ENCODE measurements at places on chromosomes 5 and 9.

DNA sequence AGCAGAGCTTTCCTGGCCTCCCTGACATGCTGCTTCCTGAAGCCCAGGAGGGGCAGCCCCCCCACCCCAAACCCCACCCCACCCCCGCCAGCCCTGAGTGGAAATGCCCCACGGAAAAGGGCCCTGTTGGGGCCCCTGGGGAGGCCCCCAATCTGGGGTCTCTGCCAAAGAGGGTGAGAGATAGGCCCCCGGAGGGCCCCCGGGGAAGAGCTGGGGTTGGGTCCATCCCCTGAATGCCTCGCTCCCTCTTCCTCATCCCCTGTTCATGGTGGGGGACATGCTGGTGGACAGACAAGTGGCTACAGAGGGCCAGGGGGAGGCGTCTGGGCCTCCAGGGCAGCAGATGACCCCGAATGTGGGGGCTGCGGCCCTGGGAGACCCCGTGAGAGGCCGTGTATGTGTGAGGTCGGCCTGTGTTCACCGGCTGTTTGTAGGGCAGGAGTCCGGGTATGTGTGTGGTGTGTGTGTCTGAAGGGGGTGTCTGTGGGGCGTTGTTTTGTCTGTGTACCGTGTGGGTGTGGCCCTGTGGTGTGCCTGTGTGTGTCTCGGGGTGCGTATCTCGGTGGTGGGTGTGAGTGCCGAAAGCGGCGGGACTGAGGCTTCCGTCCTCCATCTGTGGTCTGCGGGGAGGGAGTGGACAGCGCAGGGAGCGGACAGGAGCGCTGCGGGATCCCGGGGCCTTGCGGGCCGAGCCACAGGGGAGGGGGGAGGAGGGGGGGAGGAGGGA is 11.3 kb downstream of the C9orf50 start:
- no peak for DNase-seq

DNA sequence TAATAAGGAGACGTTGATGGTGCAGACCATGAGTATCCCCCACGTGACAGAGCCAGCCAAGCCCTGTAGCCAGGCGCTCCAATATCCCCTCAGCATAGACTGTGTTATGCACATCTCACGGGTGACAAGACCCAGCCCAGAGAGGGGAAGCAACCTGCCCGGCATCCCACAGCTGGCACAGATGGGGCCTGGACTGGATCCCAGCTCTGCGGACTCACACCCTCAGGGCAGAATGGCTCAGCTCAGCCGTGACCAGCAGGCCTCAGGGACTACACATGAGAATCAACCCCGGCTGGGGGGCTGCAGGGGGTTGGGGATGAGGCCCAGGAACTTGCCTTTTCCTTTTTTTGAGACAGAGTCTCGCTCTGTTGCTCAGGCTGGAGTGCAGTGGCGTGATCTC is 11.7 kb downstream of the FIBCD1 start:
- no peak for DNase-seq

GRCh38 chr9:95854386-95855020 is 21.0 kb upstream of the ERCC6L2 start:
- DNase-seq: no peak

DNA sequence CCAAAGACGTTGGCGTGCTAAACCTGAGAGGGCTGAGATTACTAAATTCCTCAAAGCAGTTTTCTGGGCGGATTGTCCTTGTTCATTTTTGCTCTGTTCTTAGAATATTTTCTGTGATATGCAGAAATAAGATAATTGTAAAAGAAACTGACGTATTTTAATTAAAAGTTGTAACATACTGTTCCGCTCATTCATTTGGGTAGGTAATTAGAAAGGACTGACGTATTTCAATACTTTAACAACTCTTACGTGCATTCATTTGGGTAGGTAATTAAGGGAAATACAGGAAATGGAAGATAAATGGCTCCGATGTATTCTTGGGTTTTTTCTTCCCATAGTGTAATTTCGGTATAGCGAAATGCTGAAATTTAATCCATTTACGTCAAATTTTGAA is 1.1 kb downstream of the OSTF1 start:
- no peak for DNase-seq

GRCh38 chr9:116260531-116260930 is 106.9 kb downstream of the PAPPA start:
- DNase-seq: no peak

- DNase-seq: no peak
These were observed 1.7 kb downstream of the FBP2 start for GRCh38 chr9:94591876-94592275.

- no peak for DNase-seq
These were observed 500 bp upstream of the CREBRF start for GRCh38 chr5:173055722-173055982.
